ENCODE measurements at places on chromosomes 5 and 9.
A peak's percentile ranks its signal among the peaks of the same experiment; 100 is the strongest.

GRCh38 chr9:115498303-115498702 lies 380.3 kb upstream of the TNC start:
- DNase-seq, result no peak

GRCh38 chr5:4879693-4880303 lies 260.3 kb upstream of the ADAMTS16 start:
- DNase-seq, result peak; percentile 79

DNA sequence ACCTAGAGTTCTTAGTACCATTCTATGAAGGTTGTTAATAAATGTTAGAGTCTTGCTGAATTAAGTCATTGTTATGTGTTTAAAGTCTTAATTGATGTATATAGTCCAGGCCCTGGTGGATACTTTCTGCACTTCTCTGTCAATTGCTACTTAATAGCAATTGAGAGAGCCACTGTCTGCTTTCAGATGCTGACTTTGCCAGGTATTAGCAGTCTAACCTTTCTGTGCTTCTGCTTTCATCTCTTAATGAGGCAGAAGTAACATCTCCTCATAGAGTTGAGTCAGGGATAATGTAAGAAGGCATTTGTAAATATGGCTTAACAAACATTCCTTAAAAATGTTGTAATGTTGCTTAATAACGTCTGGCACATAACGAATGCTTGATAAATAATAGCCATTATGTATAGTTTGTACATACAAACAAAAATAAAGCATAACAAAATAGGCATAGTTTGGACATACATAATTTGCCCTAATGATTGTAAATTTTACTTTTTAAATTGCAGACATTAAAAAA lies 28.3 kb downstream of the RASGRF2 start:
- no peak for DNase-seq

DNA sequence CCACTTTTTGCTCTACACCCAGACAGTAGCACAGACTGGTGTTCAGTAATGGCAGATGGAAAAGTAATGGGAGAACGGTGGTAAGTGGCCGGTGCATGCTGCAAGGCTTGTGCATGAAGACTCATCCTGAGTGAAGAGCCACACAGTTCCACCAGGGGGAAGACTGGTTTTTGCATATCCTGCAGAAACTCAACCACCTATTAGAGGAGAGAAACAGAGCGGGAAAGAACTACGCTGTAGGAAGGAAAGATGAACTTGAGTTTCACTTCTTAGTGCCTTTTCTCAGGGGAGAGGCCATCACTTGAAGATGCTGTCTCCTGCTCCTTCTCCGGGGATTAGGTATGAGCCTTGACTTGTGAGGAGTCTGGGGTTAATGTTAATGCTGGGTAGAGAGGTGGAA lies 9.4 kb upstream of the PRSS3 start:
- DNase-seq, result no peak

DNA sequence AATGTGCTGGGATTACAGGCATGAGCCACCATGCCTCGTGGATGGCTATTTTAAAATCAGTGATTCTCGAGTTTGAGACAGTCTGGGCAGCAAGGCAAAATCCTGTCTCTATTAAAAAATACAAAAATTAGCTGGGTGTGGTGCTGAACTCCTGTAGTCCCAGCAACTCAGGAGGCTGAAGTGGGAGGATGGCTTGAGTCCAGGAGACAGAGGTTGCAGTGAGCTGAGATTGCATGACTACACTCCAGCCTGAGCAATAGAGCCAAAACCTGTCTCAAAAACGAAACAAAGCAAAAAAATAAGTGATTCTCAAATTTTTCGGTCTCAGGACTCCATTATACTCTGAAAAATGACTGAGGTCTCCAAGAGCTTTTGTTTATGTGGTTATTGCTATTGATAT lies 47.9 kb upstream of the HSPA9 start:
- no peak for DNase-seq

GRCh38 chr5:44842496-44843282 lies 33.9 kb downstream of the MRPS30 start:
- no peak for DNase-seq

GRCh38 chr9:135955934-135956801 lies 5.0 kb downstream of the UBAC1 start:
- DNase-seq, result no peak

GRCh38 chr5:57839025-57839424 lies 356.4 kb upstream of the ACTBL2 start:
- no peak for DNase-seq

- no peak for DNase-seq
Observed at GRCh38 chr9:129278391-129279237, 100.6 kb upstream of the IER5L start.

GRCh38 chr5:67012171-67012570 lies 184.4 kb downstream of the CD180 start:
- DNase-seq, result no peak

GRCh38 chr5:28602429-28602828 lies 1564.0 kb upstream of the CDH9 start:
- DNase-seq, result no peak

DNA sequence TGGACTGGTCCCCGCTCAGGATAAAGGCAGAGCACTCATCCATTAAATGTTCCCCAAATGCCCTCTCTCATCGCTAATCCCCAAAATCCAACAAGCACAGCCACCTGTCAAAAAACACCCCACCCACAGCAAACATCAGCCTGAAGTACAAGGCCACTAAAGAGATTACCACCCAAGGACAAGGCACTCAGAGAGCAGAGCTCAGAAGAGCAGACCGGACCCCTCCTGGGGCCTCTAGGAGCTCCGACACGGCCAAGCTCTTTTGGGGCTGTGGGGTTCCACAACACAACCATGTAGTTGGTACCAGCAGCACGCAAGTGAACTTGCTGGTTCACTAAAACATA lies 9.8 kb downstream of the VDAC1 start:
- DNase-seq, result no peak

- no peak for DNase-seq
Observed at GRCh38 chr9:106700676-106701075, 162.3 kb upstream of the ZNF462 start.

GRCh38 chr5:56123531-56124243 lies 109.4 kb downstream of the ANKRD55 start:
- no peak for DNase-seq

- no peak for DNase-seq
Observed at GRCh38 chr5:53011233-53011632, 22.1 kb downstream of the ITGA2 start.

DNA sequence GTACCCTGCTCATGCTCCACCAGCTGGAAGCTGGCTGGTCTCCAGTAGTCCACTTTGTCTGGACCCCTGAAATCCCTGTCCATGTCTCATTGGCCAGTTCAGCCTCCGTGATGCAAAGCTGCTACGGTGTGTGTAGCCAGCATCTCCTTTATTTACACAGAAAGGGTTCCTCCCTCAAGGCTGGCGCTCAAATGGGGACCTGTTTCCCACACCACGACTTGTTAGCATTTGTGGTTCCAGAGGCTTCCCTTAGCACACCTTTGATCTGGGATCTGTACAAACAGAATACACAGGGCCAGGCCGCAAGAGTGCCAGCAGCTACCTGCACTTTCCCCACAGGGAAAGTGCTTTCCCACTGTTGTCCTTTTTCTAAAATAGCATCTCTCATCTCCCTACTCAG lies 5.7 kb upstream of the SMU1 start:
- no peak for DNase-seq

DNA sequence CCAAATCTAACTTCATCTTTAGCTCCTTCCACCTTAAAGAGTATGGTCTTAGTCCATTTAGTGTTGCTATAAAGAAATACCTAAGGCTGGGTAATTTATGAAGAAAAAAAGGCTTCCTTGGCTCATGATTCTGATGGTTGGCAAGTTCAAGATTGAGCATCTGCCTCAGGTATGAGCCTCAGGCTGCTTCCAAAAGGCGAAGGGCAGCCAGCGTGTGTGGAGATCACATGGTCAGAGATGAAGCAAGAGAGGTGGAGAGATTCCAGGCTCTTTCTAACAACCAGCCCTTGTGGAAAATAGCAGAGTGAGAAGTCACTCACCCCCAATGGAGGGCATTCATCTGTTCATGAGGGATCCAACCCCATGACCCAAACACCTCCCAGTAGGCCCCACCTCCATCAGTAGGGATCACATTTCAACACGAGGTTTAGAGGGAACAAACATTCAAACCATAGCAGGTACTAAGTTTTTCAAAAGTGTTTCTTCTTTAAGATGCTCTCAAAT lies 225.9 kb downstream of the SGCD start:
- DNase-seq, result no peak

GRCh38 chr9:134847752-134848432 lies 32.7 kb upstream of the FCN2 start:
- DNase-seq, result no peak

GRCh38 chr5:151448038-151448985 lies 909 bp downstream of the SLC36A1 start:
- no peak for DNase-seq

DNA sequence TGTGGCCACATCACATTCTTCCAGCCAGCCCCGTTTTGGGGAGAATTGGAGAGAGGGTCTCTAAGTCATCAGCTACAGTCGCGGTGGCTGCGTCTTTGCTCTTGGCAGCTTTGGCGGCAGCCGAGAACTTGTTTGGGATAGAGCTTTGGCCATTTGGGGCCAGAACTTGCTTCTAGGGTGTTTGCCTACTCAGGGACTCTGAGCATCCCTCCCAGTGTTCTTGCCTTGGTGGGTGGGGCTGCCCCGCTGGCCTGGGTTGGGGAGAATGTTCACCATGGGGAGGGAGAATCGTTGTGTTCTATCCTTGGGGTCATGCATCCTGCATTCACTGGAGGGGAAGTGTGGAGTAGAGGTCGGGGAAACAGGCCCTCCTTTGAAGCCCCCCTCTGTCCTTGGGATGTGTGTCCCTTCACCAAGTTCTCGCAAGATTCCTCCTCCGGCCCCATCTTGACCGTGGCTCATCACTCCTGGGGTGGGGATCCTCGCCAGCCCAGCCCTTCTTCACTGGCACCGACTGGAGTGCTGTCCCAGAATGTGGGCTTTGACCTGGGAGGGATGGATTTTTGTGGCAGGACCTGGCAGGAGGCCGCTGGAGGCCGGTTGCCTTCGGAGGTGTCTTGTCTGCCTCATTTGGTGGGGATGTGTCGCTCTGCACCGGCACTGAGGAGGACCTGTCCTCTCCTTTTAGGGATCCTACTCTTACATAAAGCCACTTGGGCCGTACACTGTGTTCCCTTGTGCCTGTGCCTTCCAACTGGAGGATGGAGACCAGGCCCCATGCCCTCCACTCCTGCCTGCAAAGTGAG lies 3.5 kb downstream of the PHF2 start:
- DNase-seq, result no peak

DNA sequence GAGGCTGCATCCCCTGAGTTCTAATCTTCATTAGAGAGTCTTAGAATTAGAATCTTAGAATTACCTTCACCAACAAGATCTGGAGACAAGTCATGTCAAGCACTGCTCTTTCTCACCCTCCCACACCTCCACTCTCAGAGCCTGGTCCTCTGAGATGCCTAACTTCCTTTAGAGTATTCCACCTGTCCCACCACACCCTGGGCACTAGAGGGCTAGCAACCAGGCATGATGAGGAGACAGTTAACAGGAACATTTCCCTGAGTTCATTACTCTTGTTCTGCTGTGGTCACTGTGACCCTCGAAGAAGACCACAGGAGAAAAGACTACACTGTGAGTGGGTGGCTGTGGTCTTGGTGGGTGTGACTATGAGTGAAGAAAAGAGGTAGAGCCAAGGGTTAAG lies 25.2 kb upstream of the MAP1B start:
- no peak for DNase-seq

DNA sequence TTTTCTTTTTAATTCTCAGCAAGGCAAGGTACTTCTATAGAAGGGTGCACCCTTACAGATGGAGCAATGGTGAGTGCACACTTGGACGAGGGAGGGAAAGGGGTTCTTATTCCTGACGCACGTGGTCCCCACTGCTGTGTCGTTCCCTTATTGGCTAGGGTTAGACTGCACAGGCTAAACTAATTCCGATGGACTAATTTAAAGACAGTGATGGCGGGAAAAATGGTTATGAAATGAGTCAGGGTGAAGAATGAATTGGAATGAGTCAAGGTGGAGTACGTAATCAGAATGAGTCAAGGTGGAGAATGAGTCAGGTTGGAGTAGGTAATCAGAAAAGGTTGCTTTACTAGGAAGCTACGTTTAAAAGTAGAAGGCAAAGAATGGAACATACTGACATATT lies 2.1 kb upstream of the HMGCS1 start:
- DNase-seq, result no peak

DNA sequence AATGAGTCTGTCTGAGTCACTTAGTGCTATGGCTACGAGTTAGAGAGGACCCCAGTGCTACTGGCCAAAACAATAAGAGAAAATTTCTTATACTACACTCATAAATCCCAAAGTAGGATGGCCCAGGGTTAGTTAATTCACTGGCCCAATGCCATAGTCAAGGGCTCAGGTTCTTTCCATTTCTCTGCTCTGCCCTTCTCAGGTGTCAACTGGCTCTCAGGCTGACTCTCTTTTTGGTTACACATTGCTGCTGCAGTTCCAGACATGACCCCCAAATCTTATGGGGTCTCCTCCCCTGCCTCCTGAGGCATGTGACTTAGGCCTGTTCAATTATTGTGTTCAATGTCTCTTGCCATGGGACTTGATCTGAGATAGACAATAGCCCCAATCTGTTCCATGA lies 70.4 kb downstream of the ARHGEF37 start:
- no peak for DNase-seq

DNA sequence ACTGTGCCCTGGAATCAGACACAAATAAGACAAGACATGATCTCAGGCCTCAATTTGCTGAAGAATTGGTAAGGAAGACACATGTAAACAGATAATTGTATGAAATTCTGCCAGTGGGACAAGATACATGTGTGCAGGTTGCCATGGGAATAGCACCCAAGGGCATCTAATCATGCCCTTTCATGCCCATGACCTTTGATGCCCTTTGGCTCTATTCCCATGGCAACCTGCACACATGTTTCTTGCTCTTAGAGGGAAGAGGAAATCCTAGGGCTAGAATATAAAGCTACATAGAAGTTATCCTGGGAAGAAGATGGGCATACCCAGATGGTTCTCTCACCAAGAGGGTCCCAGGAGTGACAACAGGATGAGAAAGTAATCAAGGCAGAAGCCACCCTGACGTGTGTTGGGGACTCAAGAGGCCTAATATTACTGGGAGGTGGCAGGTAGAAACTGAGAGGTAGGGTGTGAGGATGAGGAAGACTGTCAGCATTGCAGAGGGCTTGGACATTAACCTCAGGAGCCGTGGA lies 34.4 kb downstream of the P4HA2 start:
- DNase-seq, result no peak

DNA sequence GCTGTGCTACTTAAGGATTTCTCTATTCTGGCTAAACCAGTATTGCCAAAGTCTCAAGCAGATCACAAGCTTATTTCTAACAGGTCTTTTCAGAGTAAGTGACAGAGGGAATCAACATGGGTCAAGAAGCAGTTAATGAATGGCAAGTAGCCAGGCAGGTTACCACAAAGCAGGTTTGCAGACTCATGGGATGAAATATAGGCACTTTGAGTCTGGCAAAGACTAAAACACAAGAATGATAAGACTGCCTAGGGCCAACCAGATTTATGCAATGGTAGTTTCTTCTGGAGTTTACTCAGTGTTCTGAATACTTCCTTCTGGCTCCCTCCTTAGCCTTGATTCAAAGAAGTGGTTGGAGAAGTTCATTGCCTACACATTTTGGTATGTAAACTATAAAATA lies 3.6 kb downstream of the HMGCS1 start:
- no peak for DNase-seq
